ENCODE measurements at places on chromosomes 5 and 9.

DNA sequence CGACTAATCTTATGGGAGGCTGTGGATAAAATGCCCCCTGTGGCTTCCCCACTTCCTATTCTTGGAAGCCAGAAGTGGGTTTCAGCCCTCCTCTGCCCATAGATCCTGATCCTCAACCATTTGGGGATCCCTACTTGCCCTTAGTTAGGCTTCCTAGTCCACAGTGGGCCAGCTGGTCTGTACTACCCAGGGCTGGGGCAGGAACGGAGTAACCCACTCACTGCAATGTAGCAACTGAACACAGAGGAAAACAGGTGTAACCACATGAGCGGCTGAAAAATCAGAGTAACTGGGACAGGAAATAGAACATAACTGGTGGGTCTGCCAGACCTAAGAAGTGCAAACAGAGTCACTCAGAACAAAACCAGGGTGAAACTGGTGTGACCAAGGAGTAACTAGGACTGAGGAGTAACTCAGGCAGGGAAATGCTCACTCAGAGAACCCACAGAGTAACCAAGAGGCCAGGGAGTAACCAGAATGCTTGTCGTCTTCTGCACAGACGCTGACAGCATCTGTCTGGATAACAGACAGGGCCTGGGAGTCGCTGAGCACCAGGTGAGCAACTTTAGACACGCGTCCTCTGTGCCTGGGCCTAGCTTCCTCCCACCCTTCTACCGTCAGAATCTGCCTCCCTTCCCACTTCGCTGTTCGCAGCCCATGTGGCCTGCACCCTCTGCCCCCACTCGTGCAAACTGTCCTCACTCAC lies 1.0 kb downstream of the AQP3 start:
- DNase-seq, result peak; percentile 36

DNA sequence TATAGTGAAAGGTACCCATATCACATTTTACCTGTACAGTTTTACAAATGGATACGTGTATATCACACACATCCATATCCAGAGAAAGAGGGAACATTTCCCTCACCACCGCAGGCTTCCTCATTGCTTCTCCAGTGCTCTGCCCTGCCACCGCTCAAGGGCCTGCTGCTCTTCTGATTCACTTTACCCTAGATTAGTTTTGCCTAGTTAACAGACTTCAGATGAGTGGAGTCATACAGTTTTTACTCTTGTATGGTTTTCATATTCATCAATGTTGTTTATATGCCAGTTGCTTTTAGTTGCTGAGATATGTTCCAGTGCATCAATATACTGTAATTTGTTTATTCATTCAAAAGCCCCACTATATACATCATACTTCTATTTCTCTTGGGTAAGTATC lies 53.9 kb upstream of the POMT1 start:
- DNase-seq, result no peak

DNA sequence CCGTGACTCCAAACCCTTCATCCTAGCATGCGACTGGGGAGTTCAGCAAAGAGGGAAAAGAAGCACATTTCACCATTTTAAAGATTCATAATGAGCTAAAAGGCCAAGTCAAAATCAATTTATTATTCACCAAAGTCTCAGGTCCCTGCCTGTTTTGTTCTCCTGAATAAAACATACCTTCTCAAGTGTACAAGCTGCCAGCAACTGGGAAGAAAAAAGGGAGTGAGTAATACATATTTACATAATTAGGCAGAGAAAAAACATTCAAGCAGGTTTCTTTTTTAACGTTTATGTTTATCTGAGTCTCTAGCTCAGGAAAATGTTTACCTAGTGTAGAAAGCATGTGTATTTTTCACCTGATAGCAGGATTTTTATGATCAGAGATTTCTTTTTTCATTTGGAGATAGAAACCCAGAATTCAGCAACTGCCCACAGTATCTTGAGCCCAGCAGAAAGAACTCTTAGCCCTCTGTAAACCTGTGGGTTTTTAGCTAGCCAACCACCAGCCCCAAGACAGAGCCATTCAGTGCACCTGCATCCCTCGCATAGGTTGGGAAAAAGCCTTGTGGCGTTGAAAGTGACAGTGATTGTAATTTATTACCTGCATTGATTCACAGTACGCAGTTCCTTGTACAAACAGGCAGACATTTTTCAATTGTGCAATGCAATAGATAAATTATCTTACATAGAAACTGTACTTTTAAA lies 117.9 kb upstream of the GRIA1 start:
- DNase-seq, result no peak

DNA sequence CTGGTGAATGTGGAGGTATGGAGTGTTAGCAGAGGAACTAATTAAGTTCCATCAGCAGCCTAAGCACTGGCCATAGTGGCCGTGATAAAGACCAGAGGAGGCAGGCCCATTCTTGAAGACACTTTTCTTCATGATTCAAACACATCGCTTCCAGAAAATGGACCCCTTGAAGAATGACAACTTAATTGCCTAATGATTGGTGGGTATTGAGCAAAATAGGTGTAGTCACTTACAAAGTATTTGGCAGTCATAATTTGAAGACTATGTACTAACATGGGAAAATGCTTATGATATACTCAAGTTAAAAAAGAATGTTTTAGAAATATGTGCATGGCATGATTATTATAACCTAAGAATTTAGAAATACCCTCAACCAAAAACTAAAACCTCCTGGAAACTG lies 44.8 kb downstream of the MEGF10 start:
- no peak for DNase-seq

- DNase-seq, result no peak
Measured at GRCh38 chr9:70229579-70229978, 29.2 kb upstream of the SMC5 start.

- DNase-seq, result no peak
Measured at GRCh38 chr9:22580788-22581187, 134.2 kb downstream of the DMRTA1 start.

- DNase-seq, result no peak
Measured at GRCh38 chr9:8895861-8896224, 1096.3 kb upstream of the DMAC1 start.

DNA sequence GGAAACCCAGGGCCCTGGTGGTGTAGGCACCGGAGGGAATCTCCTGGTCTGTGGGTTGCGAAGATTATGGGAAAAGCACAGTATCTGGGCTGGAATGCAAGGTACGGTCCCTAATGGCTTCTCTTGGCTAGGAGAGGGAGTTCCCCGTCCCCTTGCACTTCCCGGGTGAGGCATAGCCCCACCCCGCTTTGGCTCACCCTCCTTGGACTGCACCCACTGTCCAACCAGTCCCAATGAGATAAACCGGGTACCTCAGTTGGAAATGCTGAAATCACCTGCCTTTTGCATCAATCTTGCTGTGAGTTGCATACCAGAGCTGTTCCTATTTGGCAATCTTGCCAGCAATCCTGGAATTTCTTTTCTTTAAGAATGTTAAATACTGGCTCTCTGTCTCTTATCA lies 1429.1 kb downstream of the MAT2B start:
- no peak for DNase-seq

- no peak for DNase-seq
Measured at GRCh38 chr5:151903243-151903653, 21.4 kb downstream of the GLRA1 start.

- no peak for DNase-seq
Measured at GRCh38 chr5:14464096-14464495, 117.5 kb upstream of the OTULINL start.

- no peak for DNase-seq
Measured at GRCh38 chr9:7656636-7657035, 142.9 kb downstream of the DMAC1 start.

DNA sequence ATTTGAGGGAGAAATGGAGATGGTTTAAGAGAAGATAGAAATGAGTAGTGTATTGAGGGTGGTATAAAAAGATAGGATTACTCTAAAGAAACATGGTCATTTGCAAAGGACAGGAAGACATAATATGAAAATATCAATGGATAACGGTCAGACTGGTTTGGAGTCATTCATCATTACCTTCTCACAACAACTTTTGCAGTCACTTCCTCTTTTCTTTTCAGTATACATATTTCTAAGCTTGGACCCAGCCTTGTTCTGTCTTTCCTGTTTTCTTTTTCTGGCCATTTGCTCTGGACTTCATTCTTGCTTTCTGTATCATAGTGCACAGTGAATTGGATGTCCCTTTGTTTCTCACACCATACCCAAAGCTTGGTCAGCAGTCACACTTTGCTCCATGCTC lies 966.5 kb upstream of the TYRP1 start:
- no peak for DNase-seq

DNA sequence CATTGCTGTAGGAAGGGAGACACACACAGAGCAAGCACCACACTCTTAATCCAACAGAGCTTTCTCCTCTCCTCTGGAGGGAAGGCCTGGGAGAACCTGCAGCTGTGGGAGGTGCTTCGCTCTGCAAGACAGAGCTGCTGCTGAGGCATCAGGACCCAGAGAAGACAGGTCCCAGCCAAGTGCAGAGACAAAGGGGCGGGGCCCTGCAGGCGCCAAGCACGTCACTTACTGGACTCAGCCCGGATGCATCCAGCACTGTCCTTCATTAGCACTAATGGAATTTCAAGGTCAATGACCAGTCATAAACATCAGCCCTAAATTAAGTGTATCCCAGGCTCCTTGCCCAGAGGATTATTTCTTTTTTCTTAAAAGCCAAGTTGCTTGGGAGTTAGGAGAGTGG lies 337.1 kb upstream of the PANK3 start:
- DNase-seq, result no peak

DNA sequence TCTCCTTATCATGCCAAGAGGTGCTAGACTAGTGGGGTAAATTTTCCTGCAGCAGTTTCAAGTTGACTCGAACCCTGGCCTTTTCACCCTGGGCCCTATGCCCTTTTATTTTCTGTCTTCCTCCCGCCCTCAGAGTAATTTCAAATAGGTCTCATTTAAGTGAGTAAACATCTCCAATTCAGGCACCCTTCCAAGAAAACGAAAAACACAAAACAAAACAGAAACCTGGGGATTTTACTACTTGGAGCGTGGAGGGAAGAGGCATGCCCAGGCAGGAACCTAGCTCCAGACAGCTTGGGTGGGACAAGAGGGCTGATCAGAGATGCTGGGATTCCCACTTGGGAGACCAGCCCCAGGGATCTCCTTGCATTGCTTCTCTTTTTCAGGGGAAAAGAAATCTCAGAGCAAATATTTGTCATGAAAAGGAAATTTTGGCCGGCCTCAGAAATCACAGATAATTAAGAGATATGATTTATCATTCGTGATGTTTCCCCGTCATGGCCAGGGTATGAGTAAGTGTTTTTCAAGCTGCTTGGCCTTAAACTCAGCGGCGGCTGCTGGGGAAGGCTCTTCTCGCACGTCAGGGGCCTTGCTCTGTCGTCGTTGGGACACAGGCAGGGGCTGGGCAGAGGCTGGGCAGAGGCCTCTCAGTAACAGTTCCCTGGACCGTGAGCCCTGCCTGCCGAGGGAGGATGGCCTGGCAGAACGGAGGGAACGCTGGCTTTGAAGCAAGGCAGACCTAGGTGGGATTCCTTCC lies 248.6 kb upstream of the KLF4 start:
- DNase-seq, result no peak

GRCh38 chr9:33124751-33125381 lies 42.3 kb downstream of the B4GALT1 start:
- DNase-seq, result no peak

GRCh38 chr9:75467142-75467541 lies 378.8 kb downstream of the OSTF1 start:
- DNase-seq, result no peak

GRCh38 chr9:114289571-114290481 lies 33.1 kb upstream of the ORM1 start:
- DNase-seq, result no peak

DNA sequence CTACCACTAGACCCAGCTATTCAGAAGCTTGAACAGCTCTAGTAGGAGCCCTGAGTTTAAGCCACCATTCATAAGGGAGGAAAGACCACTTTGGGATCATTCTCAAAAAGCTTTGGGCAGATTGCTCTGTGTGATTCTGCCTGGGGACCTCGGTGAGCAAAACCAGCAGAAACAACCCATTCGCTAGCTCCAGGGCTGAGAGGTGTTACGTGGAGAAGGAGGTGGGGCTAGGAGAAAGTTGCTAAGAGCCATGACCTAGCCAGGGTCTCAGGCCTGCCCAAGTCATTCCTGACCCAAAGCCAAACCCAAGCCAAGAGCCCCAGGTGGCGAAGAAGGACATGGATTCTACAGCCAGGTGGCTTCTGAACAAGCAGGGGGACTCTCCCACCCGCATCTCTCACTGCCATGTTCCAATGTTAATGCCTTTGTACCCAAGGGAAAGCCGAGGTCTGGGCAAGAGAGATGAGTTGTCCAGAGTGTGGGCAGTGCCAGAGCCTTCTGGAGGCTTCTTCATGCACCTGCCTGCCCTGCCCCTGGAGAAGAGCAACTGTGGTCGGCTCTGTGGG lies 4.0 kb upstream of the BARHL1 start:
- no peak for DNase-seq

DNA sequence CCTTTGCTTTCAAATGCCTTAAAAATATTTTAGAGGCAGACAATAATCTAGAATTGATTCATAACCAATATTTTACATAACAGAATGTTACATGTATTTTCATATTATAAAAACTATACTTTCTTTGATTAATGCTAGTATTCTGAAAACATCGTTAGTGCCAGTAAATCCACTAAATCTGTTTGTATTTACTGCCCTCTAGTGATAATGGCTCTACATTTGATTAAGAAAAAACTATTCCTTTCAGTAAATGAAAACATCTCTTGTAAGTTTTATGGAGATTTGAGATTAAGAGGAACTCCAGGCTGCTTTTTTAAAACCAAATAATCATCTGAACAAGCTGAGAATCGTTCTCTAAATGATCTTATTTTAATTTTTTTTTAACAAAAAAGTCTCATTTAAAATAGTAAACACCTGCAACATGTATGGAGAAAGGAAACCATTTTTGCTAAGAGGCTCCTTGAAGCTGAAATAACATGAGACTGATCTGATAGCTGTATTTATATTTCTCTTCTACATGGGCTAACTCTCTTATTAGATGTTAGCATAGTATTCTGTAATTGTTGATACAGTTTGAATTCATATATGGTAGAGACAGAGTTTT lies 424.7 kb downstream of the RAB3C start:
- peak; percentile 14 for DNase-seq

- no peak for DNase-seq
Measured at GRCh38 chr9:135010921-135011320, 76.5 kb upstream of the OLFM1 start.

DNA sequence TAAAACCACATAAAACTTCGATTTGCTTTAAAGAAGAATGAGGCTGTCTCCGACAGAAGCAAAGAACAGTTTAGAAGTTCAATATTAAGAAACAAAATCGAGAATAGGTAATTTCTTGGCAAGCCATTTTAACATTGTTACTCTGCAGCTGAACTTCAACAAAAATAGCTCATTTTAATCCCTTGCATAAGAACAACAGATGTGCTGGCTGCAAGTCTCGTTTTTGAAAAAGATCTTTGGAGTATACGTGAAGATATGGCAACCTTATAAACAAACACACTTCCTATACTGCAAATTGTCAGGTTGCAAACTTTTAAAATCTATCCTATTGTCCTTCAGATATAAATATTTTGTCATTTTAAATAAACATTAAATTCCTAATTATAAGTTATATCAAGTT lies 71.5 kb downstream of the FBN2 start:
- DNase-seq, result no peak

- DNase-seq, result no peak
Measured at GRCh38 chr5:143200781-143201398, 202.6 kb downstream of the NR3C1 start.
